ENCODE measurements at places on chromosomes 4 and X. TPM values are rescaled to one million over a fixed set of nuclear protein-coding genes. Genes with fewer than 3 reads are reported as not detected.

DNA sequence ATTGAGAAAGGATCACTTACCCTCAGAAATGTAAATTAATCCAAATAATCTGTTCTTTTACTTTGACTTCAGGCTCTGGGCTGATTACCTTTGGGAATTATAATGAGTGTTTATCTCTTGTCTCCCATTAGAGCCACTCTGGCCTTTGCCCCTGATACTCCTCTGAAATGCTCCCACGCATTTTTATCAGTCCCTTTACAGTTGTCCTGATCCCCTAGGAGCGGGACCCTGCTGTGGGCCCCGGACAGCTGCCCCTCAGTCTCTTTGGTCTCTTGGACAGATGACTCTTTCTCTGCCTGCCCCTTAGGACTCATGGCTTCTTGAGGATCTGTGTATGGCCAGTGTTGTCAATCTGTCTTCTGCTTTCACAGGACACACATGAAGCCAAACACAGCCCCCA, 1.0 kb upstream of the TRIM75 start:
- DNase-seq: no peak
- no peak overlapping the region for H3K27ac ChIP-seq
- H3K4me3 ChIP-seq: no peak overlapping the region
- H3K27me3 ChIP-seq: no peaks in the 10 kb centered on the region
- H3K36me3 ChIP-seq: no peaks in the 10 kb centered on the region
- H3K4me1 ChIP-seq: 0 out of 2 replicates have a peak, but pooled peaks cover 4% of the 10 kb centered on the region

DNA sequence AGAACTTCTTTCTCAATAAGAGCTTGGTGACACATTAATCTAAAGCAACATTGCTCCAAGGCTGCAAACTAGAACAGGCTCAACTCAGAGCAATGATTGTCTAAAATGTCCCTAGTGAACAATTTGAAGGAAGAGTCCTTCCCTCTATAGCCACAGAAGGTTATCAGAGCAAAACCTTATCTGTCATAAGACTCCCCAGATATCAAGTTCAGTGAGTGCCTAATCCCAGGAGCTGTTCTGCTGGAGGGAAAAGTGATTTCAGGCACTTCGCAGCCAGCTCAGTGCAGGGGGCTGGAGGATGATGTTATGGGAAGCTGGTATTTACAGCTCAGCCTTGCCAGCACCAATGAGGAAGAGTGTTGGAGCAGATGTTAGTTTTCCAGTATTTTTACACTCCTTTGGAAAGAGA, 497.5 kb downstream of the INPP4B start:
- no peaks in the 10 kb centered on the region for H3K27me3 ChIP-seq
- H3K36me3 ChIP-seq: no peaks in the 10 kb centered on the region
- no peak for DNase-seq
- H3K27ac ChIP-seq: no peak overlapping the region
- no peak overlapping the region for H3K4me3 ChIP-seq

- no peak overlapping the region for H3K4me3 ChIP-seq
- H3K27me3 ChIP-seq: no peaks in the 10 kb centered on the region
- no peak overlapping the region for H3K27ac ChIP-seq
Observed at GRCh38 chr4:167966143-167966542, 126.2 kb upstream of the ANXA10 start.

CTSO gene
- 2.3 TPM for total RNA-seq

UGT2B17 gene
- total RNA-seq: 0.19 TPM

Data from Caco-2 (cell line).